ENCODE measurements at places on chromosomes 6 and 20. TPM values are rescaled to one million over a fixed set of nuclear protein-coding genes. Genes with fewer than 3 reads are reported as not detected.

DNA sequence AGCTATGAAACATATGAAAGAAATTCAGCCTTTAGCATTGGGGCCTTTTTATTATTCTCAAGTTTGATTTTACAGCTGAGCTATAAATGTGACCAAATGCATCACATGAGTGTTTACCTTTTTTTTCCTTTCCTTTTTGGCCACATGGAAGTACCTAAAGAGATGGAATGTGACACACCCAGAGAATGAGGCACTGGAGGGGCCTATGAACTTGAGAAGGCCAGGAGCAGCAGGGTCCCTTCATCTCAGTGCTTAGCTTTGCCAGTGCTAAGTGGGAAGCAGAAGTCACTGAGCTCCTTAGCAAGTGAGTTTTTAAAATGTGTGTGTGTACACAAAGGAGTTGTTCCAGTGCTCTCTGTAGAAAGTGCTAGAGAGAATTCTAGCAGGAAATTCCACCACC, 44.7 kb downstream of the RREB1 start:
- no peaks in the 10 kb centered on the region for H3K27me3 ChIP-seq
- peaks cover 58% of the 10 kb centered on the region for H3K4me1 ChIP-seq
- H3K4me3 ChIP-seq, result no peak overlapping the region
- no peaks in the 10 kb centered on the region for H3K36me3 ChIP-seq
- no peak for DNase-seq

EBF4 gene
- not detected for polyA plus RNA-seq

CAGE1 gene
- not detected for polyA plus RNA-seq

SMOC2 gene
- polyA plus RNA-seq, result not detected

TCP1 gene
- 44.5 TPM for polyA plus RNA-seq

MCCD1 gene
- polyA plus RNA-seq, result not detected

PAX1 gene
- not detected for polyA plus RNA-seq

- no peak overlapping the region for H3K27ac ChIP-seq
- DNase-seq, result no peak
- no peaks in the 10 kb centered on the region for H3K4me1 ChIP-seq
- H3K4me3 ChIP-seq, result no peak overlapping the region
- H3K36me3 ChIP-seq, result no peaks in the 10 kb centered on the region
Observed at GRCh38 chr20:36367907-36368799, 62.0 kb downstream of the DLGAP4 start.

DNA sequence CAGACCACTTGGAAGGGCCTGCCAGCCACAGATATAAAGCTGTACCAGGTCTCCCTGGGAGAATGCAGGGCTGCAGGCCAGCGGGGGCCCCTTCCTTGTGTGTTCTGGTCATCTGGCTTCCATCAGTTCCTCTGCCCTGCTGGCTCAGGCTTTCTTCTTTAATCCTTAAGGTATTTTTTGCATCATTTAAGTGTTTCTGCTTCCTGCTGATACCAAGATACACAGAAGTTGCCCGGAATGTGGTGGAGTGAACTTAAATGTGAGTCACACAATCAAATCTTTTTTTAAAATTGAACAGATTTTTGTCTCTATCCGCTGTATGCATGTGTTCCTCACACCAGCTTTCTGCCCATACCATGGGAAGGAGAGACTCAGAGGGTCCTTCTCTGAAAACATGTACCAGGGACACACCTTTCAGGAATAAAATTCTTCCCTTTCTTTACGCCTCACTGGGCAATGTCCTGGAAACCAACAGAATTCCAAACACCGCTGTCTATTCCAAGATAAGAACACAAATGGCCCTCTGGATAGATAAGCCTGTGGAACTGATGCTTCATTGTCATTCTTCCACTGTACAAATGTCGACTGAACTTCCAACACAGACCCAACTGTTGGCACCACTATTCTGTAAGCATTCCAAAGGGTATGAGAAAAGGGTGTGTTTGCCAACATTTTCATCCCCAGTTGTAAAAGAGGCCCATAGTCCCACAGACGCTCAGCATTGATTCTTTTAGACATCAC, 206.2 kb upstream of the MYLIP start:
- DNase-seq, result no peak
- H3K36me3 ChIP-seq, result no peaks in the 10 kb centered on the region
- no peak overlapping the region for H3K27ac ChIP-seq
- H3K4me1 ChIP-seq, result peaks cover 24% of the 10 kb centered on the region
- no peaks in the 10 kb centered on the region for H3K27me3 ChIP-seq
- no peak overlapping the region for H3K4me3 ChIP-seq

- DNase-seq, result no peak
- H3K36me3 ChIP-seq, result no peaks in the 10 kb centered on the region
- peaks cover 20% of the 10 kb centered on the region for H3K4me1 ChIP-seq
- H3K27ac ChIP-seq, result no peak overlapping the region
- H3K4me3 ChIP-seq, result no peak overlapping the region
Observed at GRCh38 chr6:159080217-159080976, 35.6 kb upstream of the TAGAP start.

GRCh38 chr6:38364127-38364526, 275.6 kb downstream of the BTBD9 start:
- H3K36me3 ChIP-seq, result no peaks in the 10 kb centered on the region
- no peak for DNase-seq
- no peaks in the 10 kb centered on the region for H3K4me1 ChIP-seq
- no peak overlapping the region for H3K4me3 ChIP-seq
- H3K27me3 ChIP-seq, result no peaks in the 10 kb centered on the region

CD24 gene
- polyA plus RNA-seq, result 0.29 TPM

IMPG1 gene
- not detected for polyA plus RNA-seq

BMP2 gene
- not detected for polyA plus RNA-seq

GRCh38 chr6:2158596-2159271, 86.7 kb downstream of the GMDS start:
- no peaks in the 10 kb centered on the region for H3K27me3 ChIP-seq
- no peak for DNase-seq
- no peak overlapping the region for H3K4me3 ChIP-seq

DNA sequence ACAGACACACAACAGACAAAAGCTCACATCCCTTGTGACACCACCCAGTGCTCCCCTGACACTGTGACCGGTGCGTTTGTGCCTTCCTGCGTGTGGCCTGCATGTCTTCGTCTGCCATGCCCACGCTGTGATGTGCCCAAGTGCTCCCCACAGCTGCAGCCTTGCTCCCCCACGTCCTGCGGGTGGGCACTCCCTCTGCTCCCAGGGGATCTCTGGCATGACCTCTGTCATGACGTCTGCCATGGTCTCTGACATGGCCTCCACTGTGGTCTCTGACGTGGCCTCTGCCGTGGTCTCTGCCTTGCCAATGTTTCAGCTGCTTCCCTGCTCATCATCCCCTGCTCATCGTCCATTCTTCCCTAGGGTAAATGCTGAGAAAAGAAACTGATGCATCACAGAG, 200.9 kb downstream of the DLL1 start:
- H3K4me3 ChIP-seq, result no peak overlapping the region
- H3K36me3 ChIP-seq, result no peaks in the 10 kb centered on the region
- no peak overlapping the region for H3K27ac ChIP-seq
- peaks cover 22% of the 10 kb centered on the region for H3K4me1 ChIP-seq
- DNase-seq, result no peak

GRCh38 chr6:149078211-149078782, 239.2 kb upstream of the TAB2 start:
- no peaks in the 10 kb centered on the region for H3K36me3 ChIP-seq
- H3K4me1 ChIP-seq, result peaks cover 20% of the 10 kb centered on the region
- H3K4me3 ChIP-seq, result no peak overlapping the region
- no peak overlapping the region for H3K27ac ChIP-seq

DNA sequence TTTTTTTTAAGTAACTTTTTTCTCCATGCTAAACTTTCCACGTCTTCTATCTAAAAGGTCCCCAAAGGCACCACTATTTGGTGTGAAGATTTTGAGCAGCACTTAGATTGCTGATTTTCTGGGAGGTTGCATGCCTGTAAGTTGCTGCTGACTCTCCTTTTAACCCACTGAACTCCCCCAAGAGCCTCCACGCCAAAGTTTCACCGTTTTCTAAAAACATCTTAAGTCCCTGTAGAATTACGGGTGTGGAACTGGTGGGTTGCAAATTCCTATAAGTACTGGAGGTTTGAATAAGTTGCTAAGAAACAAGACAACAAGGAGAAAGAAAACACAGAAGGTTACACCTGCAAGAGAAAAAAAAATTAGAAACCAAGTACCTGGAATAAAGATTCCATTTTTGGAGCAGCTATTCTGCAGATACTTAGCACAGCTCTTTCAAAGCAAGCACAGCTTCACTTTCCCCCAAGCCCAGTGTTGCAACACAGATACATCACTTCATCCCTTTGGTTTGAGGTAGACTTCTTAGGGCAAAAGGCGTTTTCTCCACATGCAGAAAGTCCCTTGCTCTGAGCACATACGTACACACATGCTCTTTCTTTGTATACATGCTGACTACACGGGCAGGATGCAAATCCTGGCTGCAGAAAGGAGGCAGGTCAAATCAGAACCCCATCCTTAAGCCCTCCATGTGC, 5.0 kb downstream of the JAG1 start:
- peaks cover 15% of the 10 kb centered on the region for H3K4me1 ChIP-seq
- H3K27me3 ChIP-seq, result no peaks in the 10 kb centered on the region
- H3K27ac ChIP-seq, result no peak overlapping the region
- no peak for DNase-seq
- H3K4me3 ChIP-seq, result no peak overlapping the region
- H3K36me3 ChIP-seq, result no peaks in the 10 kb centered on the region

- DNase-seq, result no peak
- H3K4me1 ChIP-seq, result no peaks in the 10 kb centered on the region
- no peaks in the 10 kb centered on the region for H3K27me3 ChIP-seq
Observed at GRCh38 chr6:4262526-4262925, 127.2 kb upstream of the ECI2 start.

GRCh38 chr6:110629153-110629552, 152.7 kb upstream of the SLC22A16 start:
- H3K4me1 ChIP-seq, result no peaks in the 10 kb centered on the region
- H3K27me3 ChIP-seq, result no peaks in the 10 kb centered on the region
- H3K36me3 ChIP-seq, result peaks cover 65% of the 10 kb centered on the region
- H3K4me3 ChIP-seq, result no peak overlapping the region
- no peak overlapping the region for H3K27ac ChIP-seq

NOX3 gene
- polyA plus RNA-seq, result not detected

ELOVL2 gene
- not detected for polyA plus RNA-seq

DNA sequence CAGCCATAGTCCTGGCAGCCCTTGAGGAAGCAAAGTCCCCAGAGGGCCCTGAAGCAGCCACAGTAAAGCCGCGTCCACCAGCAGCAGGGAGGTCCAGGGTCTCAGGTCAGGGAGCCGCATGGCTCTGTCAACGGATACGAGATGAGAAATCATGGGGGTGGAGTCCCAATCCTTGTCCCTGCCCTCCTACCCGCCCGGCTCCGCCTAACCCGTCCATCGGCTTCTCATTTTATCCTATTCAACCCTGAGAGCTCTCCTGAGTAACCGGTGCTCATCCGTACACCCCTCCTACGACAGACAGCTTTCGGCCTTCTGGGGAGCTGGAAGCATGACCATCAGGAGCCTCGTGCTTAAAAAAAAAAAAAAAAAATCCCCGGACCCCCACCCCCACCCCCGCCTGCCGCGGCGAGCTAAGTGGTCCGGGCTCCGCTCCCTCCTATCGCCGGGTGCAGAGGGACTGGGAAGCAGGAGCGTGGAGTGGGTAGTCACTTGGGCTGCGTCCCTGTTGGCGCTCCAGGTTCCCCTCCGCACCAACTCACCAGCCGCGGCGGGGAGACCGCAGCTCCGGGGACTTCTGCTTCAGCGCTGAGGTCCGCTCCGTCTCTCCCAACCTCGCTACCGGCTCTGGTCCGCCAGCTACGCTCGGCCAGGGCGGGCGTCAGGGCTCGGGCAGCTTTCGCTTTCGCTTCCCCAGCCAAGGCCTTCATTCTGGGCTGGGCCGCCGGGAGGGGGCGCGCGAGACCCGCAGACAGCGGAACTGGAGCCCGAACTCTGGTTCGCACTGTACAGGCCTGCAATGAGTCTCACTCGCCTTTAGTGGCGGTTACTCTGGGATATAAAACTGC, at the start of gene TAP2:
TAP2 (minus strand) TSS at position 626 of the 845 bp plus-strand sequence; CDS start at position 120, 506 bp downstream.
- H3K36me3 ChIP-seq, result peaks cover 53% of the 10 kb centered on the region
- no peaks in the 10 kb centered on the region for H3K27me3 ChIP-seq
- H3K4me1 ChIP-seq, result peaks cover 32% of the 10 kb centered on the region
- H3K4me3 ChIP-seq, result peak within 1 kb of the TSS; percentile 91
- peak within 1 kb of the TSS; percentile 82 for H3K27ac ChIP-seq
- peak; percentile 94 for DNase-seq

GPLD1 gene
- polyA plus RNA-seq, result not detected

C20orf144 gene
- not detected for polyA plus RNA-seq

RBM24 gene
- polyA plus RNA-seq, result not detected

DNA sequence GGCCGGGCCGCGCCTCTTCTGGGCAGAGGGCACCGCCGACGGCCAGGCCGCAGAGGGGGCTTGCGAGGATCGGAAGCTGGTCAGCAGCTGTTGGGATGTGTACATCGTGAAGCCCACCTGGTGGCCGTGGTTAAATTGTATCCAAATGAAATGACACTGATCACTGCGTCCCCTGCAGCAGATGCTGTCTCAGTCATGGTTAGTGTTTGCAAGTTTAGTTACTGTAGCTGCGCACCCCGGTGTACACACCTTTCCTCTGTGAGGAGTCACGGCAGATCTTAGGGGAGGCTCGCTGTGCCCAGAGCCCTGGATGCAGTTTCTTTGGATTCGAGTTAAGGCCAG, 653 bp downstream of the NAA20 start:
- H3K27me3 ChIP-seq, result no peaks in the 10 kb centered on the region
- H3K36me3 ChIP-seq, result peaks cover 7% of the 10 kb centered on the region
- H3K4me1 ChIP-seq, result peaks cover 39% of the 10 kb centered on the region
- no peak for DNase-seq
- H3K27ac ChIP-seq, result peak overlapping the region; percentile 14

DNA sequence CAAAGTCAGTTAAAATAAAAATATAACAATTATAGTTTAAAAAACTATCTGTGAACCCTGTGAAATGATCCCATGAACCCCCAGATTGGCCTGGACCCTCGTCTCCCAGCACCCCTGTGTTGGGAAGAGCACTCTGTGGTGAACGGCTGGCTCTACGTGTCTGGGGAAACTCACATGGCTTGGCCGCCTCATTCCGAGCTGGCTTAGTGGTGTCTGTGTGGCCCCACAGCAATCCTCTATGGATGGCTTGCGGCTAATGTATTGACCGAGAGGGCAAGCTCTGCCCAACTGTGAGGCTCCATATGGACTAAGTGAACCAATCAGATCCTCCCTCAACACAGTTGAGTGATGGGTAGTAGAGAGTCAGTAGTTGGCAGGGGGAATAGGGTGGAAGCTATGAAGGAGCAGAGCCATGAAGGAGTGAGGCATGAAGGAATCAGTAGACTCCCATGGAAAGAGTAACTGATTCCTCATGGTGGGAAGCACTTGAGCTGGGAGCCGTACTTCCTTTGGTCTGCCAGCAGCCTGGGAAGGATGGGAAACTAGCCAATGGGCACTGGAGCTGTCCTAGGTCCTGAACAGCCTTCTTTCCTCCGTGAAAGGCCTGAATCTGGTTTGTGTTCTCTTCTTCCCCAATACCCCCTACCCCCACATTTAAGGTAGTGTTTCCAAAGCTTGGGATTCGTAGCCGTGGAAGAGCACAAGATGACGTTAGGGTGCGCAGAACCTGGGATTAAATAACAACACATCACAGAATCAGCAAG, 21.6 kb upstream of the ZNF831 start:
- no peaks in the 10 kb centered on the region for H3K27me3 ChIP-seq
- no peak for DNase-seq
- H3K27ac ChIP-seq, result no peak overlapping the region
- H3K36me3 ChIP-seq, result no peaks in the 10 kb centered on the region
- no peak overlapping the region for H3K4me3 ChIP-seq

GRCh38 chr6:36290668-36291620, 21.1 kb downstream of the PNPLA1 start:
- H3K27ac ChIP-seq, result peak overlapping the region; percentile 97
- DNase-seq, result peak; percentile 100
- no peaks in the 10 kb centered on the region for H3K27me3 ChIP-seq

- no peaks in the 10 kb centered on the region for H3K36me3 ChIP-seq
- H3K27ac ChIP-seq, result no peak overlapping the region
- peaks cover 2% of the 10 kb centered on the region for H3K4me1 ChIP-seq
- H3K27me3 ChIP-seq, result no peaks in the 10 kb centered on the region
- H3K4me3 ChIP-seq, result no peak overlapping the region
Observed at GRCh38 chr6:35970181-35970580, 49.3 kb upstream of the SRPK1 start.
